ENCODE measurements at places on chromosomes 6 and 20.

DNA sequence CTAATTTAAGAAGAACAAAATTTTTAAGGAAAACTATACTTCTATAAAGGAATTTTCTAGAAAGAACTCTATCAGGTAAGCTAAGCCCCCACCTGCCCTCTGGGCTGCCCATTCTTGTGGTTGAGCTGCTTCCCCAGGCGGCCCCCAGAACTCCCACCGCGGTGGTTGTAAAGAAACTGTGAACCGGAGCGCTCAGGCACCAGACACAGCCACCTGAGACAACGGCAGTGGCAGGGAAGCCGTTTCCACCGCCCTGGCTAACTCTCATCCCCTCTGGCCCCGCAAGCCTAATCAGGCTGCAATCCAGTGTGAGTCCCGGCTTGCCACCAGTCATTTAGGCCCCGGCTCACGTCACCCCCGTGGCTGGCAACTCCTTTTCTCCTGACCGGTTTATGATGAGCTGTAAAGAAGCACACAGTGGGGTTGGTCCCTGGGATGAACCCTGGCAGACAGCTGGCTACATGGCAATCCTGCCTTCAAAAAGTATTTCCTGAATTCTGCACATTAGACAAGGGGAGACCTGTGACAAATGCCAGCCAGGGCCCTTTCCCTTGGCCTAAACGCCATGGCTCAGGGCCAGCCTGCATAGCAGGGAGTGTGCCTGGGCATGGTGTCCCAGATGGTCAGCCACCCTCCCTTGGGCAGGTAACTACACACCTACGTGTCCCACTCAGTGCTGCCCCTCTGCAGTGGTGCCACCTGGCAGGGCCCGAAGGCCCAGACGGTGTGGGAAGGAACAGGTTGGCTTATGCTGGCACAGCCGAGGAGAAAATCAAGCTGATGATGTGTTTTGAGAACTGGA is 63.8 kb upstream of the GPR31 start:
- DNase-seq, result no peak

DNA sequence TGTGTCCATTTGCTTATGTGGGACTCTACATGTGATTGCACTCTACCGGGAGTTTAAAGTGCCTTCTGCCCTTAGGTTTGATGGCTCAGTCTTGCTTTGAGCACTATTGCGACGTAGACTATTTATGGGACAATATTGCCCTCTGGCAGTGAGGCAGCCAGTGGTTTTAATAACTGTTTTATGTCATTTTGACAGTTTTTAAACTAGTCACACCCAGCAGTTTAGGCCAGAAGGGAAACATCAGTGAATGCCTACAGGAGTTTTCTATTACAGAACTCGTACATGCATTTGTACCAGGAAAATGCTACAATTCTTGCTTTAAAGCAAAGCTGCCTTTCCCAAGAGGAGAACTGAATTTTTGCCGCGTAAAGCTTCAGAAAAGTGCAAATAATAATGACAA is 813.7 kb downstream of the KIF16B start:
- peak; percentile 25 for DNase-seq

DNA sequence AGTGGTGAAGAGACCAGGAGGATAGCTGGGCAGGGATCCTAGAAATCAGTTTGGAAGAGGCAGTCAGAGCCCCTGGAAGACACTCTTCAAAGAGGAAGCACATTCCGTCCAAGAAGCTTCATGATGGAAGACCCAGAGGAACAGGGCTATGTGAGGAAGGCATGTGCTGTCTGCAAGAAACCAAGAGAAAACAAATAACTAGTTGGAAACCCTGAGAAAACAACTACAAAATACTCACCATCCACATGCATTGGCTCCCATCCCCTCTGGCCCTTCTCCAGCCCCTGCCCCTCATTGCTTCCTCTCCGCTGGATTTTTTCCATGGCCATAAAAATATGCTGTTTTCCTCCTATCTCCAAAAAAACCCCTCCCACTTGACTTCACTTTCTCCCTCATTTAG is 40.9 kb upstream of the SMOC2 start:
- no peak for DNase-seq

DNA sequence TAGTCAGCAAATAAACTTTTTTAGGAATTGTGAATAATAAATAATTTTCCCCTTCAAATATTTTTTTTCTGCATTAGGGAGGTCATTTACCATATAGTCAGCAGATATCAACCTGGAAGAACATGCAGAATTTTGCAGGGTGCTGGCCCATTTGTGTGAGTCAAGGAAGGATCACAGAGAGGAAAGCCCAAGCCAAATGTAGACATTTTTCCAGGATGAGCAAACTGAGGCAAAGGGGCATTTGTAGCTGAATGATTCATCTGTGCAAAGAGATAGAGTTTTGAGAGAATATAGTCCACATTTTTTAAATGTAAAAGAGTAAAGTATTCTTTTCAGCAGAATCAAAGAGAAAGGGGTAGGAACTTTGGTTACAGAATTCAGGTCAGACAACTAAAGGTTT is 555.5 kb upstream of the MARCKS start:
- DNase-seq, result no peak

DNA sequence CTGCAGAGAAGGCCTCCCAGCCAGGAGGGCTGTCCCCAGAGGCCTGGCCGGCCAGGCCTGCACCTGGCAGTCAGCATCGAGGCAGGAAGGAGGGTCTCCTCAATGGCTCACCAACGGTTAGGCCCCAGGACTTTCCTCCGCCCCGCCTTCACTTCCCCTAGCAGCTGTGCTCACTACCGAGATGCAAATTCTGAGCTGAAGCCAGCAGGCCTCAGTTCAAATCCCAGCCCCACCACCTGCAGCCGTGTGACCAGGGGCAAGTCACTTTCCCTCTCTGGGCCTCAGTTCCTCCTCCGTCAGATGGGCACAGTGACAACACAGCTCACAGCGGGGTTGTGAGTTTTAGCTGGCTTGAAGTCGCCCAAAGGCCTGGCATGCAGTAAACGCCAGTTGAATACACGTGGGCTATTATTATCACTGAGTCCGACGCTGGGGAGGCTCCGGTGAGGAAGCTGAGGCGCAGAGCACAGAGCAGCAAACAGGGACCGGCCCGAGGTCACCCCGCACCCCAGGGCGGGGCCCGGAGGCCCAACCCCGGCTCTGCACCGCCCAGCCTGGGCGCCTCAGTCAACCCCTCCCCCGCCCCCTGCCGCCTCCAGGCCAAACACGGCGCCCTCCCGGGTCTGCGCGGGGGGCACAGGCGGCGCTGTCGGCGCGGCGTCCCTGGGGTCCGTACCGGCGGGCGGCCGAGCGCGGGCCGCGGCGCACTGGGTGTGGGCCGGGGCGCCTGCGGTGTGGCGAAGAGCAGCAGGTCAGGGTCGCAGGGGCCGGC is 671 bp downstream of the E2F1 start:
- DNase-seq, result peak; percentile 92

- no peak for DNase-seq
Measured at GRCh38 chr6:119073307-119074051, 5.0 kb downstream of the FAM184A start.

DNA sequence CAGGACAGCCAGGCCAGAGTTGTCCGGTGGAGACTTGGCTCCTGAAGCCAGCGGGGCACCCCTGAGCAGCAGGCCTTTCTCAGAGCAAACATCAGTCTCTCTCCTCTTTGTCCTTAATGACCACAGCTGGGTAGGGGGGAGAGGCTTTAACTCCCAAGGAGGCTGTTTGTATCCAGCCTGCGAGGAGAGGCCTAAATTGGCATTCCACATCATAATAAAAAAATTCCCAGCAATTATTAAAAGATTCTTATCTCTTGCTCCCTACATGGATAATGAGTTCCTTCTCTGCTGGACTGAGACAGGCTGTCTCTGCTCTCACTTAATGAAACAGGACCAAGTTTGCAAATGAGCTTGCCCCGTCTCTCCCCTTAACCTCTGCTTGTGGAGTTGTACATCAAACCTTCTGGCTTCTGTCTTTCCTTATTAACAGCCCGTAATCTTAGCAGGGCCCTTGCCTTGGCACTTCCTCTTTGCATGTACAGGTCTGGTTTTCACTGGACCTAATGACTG is 838.2 kb downstream of the MAFB start:
- DNase-seq, result no peak

- no peak for DNase-seq
Measured at GRCh38 chr6:132142308-132142707, 191.1 kb upstream of the CCN2 start.

GRCh38 chr6:78324213-78324612 is 543.1 kb upstream of the IRAK1BP1 start:
- no peak for DNase-seq

DNA sequence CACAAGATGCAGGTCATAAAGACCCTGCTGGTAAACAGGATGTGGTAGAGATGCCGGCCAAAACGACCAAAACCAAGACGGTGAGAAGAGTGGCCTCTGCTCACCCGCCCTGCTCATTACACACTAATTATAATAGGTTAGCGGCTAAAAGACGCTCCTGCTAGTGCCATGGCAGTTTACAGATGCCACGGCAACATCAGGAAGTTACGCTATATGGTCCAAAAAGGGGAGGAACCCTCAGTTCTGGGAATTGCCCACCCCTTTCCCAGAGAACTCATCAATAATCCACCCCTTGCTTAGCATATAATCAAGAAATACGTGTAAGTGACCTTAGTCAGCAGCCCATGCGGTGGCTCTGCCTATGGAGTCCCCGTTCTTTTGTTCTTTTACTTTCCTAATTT is 17.6 kb downstream of the BHLHE23 start:
- DNase-seq, result no peak

- no peak for DNase-seq
Measured at GRCh38 chr20:64001607-64002011, 20.7 kb downstream of the PRPF6 start.

DNA sequence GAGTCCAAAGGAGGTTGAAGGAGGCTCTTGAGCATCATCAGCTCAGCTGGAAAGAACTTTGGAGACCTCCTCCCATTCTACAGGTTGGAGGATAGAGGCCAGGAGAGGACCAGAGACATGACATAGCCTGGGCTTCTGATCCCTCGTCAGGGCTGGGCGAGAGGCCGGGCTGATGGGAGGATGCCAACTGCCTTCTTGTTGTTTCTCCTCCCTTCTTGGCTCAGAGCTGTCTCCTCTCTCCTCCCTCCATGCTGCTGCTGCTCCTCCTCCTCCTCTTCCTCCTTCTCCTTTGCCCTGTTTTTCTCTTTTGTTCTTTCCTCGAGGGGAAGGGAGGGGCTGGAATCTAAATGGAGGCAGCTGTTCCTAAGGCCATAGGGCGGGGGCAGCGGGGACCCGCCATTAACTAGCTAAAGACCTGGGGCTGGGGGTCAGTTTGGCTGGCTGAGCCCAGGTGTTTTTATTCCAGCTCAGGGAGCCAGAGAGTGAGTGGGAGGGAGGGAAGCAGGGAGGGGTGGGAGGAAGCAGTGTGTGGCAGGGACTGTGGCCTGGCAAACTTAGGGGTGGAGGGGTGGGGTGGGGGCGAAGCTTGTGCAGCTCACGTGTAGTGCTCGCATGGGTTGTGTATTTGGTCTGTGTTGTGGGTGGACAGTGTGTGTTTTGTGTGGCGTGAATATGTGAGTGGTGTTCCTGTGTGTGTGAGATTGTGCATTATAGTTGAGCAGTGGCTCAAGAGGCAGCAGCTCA is 84.8 kb downstream of the CD40 start:
- DNase-seq, result no peak

All from BE2C (cell line).